Mucosa of gallbladder (tissue), 1 donor: ENCODE measurements at places on chromosomes 3 and 15.

- DNase-seq: no peak
These were observed 12.5 kb downstream of the RAB27A start for GRCh38 chr15:55277116-55277564.

DNA sequence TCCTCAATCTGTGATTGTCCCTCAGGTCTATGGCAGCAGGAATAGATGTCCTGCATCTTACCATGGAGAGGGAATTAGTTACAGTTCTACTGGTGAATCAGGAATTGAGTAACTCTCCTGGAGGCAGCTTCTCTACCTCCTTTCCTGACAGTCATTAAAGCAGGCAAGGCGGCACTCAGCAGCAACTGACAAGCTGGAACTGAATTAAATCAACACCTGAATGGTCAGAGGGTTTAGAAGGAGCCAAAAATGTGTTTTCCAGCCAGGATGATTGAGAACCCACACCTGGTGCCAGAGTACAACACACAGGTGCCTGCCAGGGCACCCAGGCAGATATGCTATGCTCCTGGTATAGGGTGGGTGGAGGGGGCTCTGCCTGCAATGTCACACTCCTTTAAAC, 43.1 kb upstream of the TIPARP start:
- no peak for DNase-seq

- peak; percentile 68 for DNase-seq
These were observed 30.9 kb upstream of the C15orf39 start for GRCh38 chr15:75170711-75171341.

DNA sequence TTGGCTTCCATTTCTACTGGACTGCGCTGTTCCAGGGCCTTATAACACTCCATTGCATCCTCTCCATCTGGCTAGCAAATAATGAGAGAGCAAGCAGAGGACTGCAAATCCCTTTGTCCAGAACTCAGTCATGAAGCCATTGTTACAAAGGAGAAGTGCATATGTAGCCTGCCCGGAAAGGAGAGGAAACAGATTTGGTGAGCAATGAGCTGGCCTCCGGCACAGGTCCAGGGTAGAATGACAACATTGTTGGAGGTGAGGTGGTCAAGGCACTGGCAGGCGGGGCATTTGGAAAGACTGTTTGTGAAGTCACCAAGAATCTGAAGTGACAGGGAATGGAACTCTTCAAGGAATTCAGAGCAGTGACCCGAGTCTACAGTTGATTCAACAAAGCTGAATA, 25.0 kb upstream of the ATP1B3 start:
- DNase-seq: no peak

DNA sequence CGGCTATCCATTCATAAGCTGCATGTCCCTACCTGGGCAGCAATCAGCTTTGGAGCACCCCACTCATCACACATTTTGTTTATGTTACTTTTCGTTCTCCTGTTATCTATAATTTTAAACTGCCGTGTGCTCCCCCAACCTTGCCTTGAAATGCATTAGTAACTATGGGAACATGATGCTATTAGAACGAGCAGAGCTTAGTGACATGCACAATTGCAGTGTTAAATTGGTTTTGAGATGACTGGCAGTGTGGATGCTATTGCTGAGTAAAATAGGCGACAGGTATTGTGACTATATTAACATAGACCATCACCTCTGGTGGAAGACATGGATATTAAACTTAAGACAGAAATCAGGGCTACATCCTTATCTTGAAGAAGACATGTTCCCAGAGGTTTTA, 191.6 kb downstream of the KCNAB1 start:
- no peak for DNase-seq

DNA sequence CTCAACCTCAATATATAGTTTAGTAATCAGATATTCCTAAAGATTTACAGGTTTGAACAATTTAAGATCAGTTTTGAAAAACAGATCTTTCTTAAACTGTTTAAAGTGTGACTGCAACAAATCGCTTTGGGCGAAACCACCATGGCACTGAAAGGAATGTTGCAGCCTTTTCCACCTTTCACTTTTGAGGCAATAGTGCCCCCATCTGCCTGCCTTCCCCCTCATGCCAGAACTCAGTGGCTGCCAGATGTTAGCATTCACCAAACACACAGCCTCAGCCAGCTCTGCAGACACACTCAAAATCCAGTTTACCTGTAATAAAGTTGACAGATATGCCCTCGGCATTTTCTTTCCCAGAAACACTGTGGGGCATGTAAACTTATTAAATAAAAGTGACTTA, 3.3 kb downstream of the LYSMD4 start:
- DNase-seq: no peak

GRCh38 chr3:141368062-141368924, at the start of gene ZBTB38:
TSS of gene ZBTB38 (plus strand) at chr3:141368504. CDS start at chr3:141442389, 73,885 bp downstream.
- DNase-seq: peak; percentile 94

GRCh38 chr3:192905980-192906678, 11.5 kb downstream of the MB21D2 start:
- no peak for DNase-seq

DNA sequence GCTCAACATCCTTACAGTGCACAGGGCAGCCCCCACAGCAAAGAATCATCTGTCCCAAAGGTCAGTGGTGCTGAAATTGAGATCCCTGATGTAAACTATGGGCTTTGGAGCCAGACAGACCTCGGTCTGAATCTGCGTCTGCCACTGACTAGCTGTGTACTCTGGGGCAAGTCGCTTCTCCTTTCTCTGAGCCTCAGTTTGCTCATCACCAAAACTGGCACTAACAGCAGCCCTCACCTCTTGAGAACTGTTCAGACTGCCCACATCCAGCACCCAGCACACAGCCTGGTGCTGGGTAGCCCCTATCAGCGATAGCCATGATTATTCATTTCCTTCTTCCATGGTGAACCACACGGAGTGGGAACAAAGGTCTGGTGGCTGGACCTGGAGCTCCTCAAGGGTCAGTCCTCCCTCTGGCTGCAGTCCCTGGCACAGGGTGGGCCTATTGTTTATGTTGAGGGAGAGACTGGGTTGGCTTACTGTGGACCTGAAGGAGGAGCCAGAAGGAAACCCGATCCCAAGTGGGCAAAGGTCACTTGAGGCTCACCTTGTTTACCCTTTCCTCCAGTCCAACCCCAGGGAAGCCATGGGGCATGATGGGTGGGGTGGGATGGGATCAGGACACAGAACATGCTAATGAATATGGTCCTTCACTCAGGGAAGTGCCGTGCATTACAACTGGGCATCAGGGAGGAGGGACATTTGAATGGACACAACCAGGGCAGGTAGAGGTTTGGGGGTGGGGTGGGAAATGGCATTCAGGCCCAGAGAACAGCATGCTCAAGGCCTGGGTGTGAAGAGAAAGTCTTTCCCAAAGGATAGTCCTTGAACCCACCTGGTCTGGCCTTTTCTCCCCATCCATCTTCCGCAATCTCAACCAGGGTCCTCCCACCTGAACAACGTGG, 1.6 kb upstream of the PRKCD start:
- DNase-seq: peak; percentile 93

DNA sequence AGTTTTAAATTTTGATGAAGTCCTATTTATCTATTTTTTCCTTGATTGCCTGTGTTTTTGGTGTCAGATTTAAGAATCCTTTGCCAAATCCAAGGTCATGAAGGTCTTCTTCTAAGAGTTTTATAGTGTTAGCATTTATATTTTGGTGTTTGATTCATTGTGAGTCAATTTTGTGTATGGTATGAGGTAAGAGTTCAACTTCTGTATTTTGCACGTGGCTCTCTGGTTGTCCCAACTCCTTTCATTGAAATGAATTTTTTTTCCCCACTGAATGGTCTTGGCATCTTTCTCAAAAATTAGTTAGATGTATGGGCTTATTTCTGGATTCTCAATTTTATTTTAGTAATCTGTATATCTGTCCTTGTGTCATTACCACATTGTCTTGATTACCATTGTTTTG, 57.1 kb upstream of the STRIT1 start:
- no peak for DNase-seq

DNA sequence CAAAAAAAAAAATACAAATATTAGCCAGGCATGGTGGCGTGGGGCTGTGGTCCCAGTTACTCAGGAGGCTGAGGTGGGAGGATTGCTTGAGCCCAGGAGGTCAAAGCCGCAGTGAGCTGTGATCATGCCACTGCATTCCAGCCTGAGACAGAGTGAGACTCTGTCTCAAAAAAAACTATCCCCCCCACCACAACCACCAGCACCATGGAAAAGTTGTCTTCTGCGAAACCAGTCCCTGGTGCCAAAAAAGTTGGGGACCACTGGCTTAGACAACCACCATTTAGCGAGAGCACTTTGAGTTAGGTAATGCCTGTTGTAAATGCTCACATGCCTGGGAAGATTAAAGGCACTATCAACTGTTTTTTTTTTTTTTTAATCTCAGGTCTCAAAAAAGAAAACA, 15.4 kb downstream of the ARHGAP31 start:
- no peak for DNase-seq

DNA sequence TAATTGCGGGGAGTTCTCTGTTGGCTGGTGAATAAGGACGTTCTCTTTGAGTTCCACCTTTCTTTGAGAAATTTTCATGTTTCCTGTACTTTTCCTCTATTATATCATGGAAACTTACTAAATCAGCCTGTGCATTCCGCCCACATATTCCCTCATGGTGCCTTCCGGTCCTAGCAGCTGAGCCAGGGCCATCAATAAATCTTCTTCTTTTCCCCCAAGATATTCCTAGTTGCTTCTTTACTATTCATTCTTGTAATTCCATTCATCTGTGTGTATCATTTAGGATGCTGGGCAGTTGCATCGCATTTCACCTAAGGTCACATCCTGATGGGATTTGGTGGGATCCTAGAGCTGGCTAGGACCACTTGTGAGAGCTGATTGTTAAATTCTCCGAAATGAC, 139.2 kb downstream of the RBMS3 start:
- no peak for DNase-seq

- no peak for DNase-seq
These were observed 157.8 kb downstream of the MECOM start for GRCh38 chr3:169505577-169506230.

- DNase-seq: no peak
These were observed 22.0 kb downstream of the CPEB1 start for GRCh38 chr15:82625136-82625535.

DNA sequence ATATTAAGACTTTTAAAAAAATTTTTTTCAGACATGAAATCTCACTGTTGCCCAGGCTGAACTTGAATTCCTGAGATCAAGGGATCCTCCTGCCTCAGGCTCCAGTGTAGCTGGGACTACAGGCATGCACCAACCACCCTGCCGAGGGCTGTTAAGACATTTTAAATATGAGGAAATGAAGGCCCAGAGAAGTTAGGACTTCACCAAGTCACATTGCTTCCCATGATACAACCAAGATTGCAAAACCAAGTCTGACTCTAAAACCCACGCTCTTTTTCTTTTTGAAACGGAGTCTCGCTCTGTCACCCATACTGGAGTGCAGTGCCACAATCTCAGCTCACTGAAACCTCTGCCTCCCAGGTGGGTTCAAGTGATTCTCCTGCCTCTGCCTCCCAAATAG, 28.0 kb downstream of the PTPN9 start:
- DNase-seq: no peak

DNA sequence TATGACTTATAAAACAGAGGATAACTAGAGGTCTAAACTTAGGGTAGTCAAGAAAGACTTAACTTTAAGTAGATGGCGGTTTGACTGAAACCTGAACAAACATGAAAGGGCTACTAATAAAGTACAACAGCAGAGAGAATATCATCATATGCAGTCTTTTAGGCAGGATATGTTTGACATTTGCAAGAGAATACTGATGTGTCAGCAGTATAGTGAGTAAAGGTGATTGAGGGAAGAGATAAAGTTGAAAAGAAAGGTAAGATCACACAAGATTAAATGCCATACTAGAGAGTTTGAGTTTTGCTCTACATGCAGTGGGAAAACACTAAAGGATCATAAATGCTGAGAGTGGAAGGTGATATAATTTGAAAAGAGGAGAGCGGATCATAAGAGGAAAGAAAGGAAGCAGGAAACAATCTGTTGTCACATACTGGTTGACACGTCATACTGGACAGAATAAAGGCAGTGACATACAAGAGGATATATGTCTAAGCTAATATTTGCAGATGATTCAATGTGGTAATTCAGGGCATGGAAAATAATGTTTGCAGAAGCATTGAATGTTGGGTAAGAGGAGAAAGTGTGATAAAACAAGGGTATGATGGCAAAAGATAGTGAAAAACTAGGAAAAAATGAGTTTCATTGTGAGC, 223.0 kb downstream of the EPHA6 start:
- DNase-seq: no peak

DNA sequence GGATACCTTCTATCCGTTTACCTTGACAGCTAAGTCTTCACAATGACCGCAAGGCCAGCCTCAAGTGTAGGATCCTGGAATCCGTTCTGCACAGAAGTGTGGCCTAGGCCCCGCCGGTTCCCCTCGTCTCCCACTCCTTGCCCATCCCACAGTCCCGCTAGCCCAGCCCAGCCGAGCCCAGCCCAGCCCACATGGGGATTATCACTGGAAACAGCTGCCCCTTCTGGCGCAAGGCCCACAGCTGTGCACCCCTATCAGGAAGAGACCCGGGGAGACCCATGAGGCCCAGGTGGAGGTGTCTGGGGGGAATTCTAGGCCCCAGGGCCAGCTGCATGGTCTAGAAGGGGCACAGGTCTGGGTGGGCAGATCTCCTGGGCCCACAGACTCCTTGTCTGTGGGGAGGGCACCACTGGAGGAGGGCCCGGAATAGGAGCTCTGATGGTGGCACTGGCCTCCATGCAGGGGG, 27.9 kb upstream of the KLF13 start:
- DNase-seq: peak; percentile 7

DNA sequence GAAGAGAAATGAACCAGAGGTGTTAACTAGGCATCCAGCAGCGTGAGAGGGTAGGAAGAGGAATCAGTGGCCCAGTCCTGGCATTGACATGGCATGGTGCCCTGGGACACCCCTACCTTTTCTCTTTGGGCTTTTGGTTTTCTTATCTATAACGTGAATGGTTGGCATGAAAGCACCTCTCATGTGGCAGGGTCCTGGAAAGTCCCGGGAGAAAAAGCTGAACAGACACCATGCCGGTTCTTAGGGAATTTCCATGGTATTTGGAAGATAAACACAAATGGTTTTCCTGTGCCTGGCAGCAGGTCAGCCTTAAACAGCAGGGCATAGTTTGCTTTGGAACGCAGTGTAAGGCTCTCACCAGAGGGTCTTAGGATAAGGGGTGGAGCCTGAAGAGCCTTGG, 15.4 kb downstream of the ARNT2 start:
- no peak for DNase-seq

- DNase-seq: no peak
These were observed 333.4 kb upstream of the THRB start for GRCh38 chr3:24828011-24828410.

DNA sequence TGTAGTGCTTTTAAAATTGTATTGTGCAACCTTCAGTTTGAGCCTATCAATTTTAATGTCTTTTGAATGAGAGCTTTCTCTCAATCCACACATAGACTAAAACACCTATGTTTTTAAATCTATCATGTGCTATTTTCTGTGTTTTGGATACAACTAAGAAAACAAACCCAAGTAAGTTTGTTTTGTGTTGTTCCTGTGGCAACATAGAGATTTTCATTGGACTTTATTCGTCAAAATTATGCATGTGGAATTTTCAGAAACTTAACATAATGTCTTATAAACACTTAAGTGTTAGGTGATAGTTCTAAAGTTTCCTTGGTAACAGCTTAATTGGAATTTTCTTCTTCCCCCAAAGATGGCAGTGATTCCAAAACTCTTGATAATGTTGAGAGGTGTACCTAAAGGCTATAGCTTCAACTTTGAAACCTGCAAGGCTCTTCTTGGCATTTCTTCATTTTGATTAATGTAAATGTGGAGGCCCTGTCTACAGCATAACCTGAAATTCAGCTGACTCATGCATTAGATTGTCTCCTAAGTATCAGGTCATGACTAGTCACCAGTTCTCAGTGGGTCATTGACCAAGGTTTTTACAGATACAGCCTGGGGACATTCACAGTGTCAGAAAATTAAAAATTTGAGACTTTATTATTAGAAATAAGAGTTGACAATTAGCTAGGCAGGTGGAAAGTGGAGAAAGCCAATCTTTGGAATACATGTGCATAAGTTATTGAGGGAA, 44.4 kb downstream of the COL6A5 start:
- DNase-seq: no peak
